ENCODE measurements at places on chromosomes 13 and 19. TPM values are rescaled to one million over a fixed set of nuclear protein-coding genes. Genes with fewer than 3 reads are reported as not detected.

Gene ZNF99
- not detected for total RNA-seq

Gene SLC10A2
- total RNA-seq, result not detected

Gene HRC
- total RNA-seq, result not detected

Gene OR4F17
- total RNA-seq, result not detected

Gene ZNF709
- total RNA-seq, result 0.18 TPM

- DNase-seq, result no peak
Measured at GRCh38 chr13:84265257-84265764, 383.0 kb upstream of the SLITRK1 start.

- peak; percentile 76 for DNase-seq
Measured at GRCh38 chr19:48489608-48490216, 20.5 kb downstream of the CYTH2 start.

- DNase-seq, result no peak
Measured at GRCh38 chr19:46715975-46716671, 791 bp downstream of the PRKD2 start.

DNA sequence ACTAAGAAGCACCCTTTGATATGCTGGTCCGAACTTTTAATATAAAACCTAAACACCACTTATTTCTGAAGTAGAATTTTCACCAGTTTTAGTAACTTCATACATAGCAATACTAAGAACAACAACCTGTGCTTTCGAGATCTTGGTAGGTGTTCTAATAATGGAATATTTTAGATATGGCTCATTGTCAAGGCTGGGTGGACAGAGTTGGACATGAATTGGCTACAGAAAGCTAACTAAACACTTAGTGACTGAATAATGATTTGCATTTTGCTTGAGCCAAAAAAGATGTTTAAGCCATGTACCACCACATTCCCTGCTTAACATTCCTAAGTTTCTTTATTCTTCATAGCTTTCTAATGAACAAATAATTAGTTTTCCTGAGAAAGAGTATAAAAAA, 344.3 kb upstream of the SGCG start:
- no peak for DNase-seq

- no peak for DNase-seq
Measured at GRCh38 chr19:5809053-5809452, 4.2 kb downstream of the NRTN start.

- no peak for DNase-seq
Measured at GRCh38 chr13:95254339-95254738, 46.9 kb downstream of the ABCC4 start.

GRCh38 chr19:35041548-35042055, at the start of gene HPN:
Gene HPN, plus strand, starts transcription at chr19:35041721. Its CDS starts 786 bp downstream, at chr19:35042507.
- DNase-seq, result no peak

DNA sequence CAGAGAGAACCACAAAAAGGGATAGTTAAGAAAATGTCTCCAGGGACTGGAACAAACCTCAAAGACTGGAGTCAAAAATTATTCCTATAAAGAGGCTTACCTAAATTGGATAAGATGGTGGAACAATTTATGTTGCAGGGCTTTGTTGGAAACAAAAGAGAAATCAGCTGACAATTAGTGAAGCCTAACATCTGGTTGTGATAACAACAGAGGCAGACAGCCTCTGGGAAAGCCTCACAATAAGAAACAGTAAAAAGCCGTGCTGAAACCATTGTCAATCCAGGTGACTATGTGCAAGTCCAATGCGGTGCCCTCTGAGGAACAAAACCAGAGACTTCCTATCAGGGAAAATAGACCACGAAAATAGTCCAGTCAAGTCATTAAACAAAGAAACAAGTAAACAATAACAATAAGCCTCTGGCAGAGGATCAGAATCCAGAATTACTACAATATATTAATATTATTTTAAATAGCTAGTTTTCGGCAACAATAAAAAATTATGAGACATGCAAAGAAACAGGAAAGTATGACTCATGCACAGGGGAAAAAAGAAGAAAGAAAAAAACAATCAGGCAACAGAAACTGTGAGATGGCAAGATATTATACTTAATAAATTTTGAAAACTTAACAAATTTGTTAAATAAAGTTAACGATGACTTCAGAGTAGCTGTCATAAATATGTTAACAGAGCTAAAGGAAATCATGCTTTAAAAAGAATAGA, 99.7 kb upstream of the RXFP2 start:
- no peak for DNase-seq

DNA sequence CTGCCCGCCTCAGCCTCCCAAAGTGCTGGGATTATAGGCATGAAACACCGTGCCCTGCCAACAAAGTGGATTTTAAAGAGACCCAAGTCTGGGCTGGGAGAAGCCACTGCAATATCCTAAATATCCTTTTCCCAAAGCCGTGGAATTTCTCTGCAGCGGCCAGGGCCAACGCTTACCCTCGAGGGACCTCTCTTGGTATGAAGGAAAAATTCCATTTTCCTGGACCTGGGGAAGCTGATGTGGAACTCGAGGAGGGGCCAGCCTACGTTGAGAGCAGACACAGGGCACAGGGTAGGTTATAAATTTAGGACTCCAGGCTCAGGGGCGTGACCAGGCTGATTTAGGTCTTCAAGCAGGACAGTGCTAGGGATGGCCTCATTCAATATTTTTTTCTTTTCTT, 17.7 kb upstream of the UPF1 start:
- no peak for DNase-seq

DNA sequence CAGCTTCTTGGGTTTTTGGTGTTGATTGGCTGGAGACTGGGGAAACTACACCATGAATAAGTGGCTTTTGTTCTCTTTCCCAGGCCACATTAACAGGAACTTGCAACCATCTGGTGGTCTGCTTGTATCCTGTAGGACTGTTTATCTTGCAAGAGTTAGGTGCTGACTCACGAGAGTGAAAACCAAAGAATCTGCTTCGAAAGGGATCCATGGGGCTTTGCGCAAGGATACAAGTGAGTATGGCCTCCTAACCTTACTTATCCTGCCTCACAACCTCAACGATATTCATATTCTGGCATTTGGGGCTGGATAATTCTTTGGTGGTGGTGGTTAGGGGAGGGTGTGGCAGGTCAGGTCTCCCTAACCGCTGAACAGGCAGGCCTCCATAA, 4.7 kb upstream of the SIGLECL1 start:
- no peak for DNase-seq

- DNase-seq, result no peak
Measured at GRCh38 chr13:65937251-65937650, 1292.9 kb downstream of the PCDH9 start.
